Subcutaneous preadipocyte (primary cell): ENCODE measurements at places on chromosomes 11 and 22. TPM values are rescaled to one million over a fixed set of nuclear protein-coding genes. Genes with fewer than 3 reads are reported as not detected.

The ZDHHC13 gene
- 5.5 and 8.4 TPM in 2 replicates for total RNA-seq

The OR8D1 gene
- not detected in 2 replicates for total RNA-seq

The OR51I1 gene
- not detected in 2 replicates for total RNA-seq

The IL10RA gene
- total RNA-seq, result 0.37 TPM in 1 of 2 replicates, not detected in the other

The CHRNA10 gene
- total RNA-seq, result 1.5 and 1.6 TPM in 2 replicates

The PRSS23 gene
- 57.0 and 70.6 TPM in 2 replicates for total RNA-seq

The GRM5 gene
- total RNA-seq, result under 0.01 TPM in 2 replicates

The GGTLC2 gene
- total RNA-seq, result not detected in 2 replicates

The GP1BB gene
- 0.20 and 0.37 TPM in 2 replicates for total RNA-seq

The OR52R1 gene
- total RNA-seq, result not detected in 2 replicates

The C22orf31 gene
- not detected in 2 replicates for total RNA-seq

The LIN7C gene
- total RNA-seq, result 35.3 and 57.7 TPM in 2 replicates

The POTEH gene
- total RNA-seq, result not detected in 2 replicates

The LRRC10B gene
- total RNA-seq, result under 0.01 TPM in 1 of 2 replicates, not detected in the other

The FIBIN gene
- 2.9 and 12.5 TPM in 2 replicates for total RNA-seq

The TRPM5 gene
- not detected in 2 replicates for total RNA-seq

The UPB1 gene
- not detected in 2 replicates for total RNA-seq

The SYCE3 gene
- total RNA-seq, result not detected in 2 replicates

The PATE4 gene
- not detected in 2 replicates for total RNA-seq

The C11orf52 gene
- 0.37 TPM in 1 of 2 replicates, not detected in the other for total RNA-seq
